ENCODE measurements at places on chromosomes 5 and 9.

DNA sequence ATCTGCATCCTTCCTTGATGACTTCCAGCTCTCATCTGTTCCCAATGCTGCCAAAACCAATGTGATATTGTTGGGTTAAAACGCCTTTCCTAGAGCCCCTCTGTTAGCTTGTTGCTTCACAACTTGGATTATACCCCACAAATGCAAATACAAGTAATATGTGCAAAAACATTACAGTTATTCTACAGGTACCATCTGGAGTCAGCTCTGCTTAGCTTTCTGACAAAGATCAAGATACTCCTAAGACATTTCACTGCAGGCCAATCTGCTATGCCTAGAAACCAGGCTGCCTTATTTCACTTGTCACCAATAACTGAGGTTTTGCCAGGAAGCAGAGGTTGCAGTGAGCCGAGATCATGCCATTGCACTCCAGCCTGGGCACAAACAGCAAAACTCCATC lies 36.9 kb upstream of the ACO1 start:
- no peak for DNase-seq

- DNase-seq, result no peak
Observed at GRCh38 chr5:155451106-155451505, 437.6 kb downstream of the KIF4B start.

DNA sequence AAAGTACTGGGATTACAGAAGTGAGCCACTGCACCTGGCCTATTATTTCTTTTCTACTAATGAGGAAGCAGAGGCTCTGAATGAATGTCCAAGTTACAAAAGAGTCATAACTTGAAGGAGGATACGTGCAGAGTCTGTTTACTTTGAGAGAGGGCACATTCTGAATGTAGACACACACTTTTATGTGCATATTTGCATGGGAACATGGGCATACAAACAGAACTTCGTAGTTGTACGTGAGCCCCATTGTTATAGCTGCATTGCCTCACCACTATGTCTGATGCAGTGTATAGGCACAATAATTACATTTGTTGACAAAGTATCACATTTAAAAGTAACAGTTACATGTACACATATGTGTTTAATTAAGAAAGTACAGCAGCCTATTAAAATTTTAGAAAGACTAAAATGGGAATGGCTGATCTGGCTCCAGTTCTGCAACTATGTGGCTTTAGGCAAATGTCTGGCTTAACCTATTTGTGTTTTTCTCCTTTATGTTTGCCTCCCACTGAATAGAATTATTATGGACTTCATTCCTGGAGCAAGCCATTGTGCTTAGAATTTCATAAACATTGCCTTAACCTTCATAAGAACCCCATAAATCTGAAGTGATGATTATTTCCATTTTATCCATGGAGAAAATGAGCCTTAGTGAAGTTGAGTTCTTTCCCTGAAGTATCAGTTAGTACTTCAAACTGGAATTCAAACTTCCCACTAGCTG lies 3.0 kb upstream of the DPYSL3 start:
- DNase-seq, result no peak

- peak; percentile 6 for DNase-seq
Observed at GRCh38 chr5:8057769-8058168, 188.8 kb downstream of the MTRR start.

DNA sequence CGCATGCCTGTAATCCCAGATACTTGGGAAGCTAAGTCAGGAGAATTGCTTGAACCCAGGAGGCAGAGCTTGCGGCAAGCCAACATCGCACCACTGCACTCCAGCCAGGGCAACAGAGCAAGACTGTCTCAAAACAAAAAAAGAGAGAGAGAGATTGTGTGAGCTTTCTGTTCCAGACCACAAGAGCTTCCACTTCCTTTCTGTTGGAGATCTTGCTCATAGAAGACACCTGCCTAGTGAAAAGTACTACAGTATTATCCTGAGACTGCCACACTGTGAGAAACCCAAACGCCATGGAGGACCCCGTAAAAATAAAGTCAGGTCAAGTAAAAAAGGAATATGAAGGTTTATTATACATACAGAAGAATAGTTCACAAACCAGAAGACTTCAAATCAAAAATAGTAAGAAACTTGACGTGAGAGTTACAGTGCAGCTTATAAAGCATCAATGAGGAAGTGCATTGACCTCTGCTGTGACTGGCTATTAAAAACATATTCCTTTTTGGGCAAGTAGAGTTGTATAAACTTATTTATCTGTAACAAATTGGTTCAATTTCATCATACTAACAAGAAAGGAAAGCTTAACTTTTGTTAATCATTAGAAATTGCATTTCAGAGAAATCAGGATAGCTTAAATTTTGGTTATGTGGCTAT lies 4.3 kb upstream of the EMB start:
- no peak for DNase-seq

DNA sequence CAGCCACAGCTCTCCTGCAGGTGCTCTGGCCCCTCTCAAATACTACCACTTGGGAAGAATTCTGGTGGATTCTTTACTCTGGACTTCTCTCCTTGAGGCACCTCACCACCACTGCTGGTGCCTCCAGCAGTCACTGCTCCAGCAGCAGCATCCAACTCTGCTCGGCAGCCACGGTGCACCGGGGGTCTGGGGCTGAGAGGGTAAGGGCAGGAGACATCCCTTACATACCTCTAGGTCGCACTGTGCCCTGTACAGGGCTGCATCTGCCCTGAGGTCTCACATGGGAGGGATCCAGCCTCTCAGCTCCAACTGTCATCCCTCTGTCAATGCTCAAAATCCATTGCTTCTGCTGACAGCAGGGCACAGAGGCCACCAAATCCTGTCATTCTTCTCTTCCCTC lies 588.2 kb downstream of the CDK5RAP2 start:
- no peak for DNase-seq

DNA sequence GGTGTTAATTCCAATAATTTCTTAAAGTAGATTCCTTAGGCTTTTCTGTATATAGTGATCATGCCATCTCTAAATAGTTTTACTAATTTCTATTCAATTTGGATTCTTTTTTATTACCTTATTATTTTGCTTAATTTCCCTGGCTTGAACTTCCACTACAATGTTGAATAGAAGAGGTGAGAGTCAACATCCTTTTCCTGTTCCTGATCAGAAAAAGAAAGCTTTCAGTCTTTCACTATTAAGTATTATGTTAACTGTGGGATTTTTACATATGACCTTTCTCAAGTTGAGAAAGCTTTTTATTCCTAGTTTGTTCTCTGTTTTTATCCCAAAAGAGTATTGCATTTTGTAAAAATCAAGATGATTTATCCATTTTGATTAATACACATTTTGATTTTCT lies 574.5 kb upstream of the TLE4 start:
- no peak for DNase-seq

- no peak for DNase-seq
Observed at GRCh38 chr5:27129926-27130325, 91.5 kb upstream of the CDH9 start.

DNA sequence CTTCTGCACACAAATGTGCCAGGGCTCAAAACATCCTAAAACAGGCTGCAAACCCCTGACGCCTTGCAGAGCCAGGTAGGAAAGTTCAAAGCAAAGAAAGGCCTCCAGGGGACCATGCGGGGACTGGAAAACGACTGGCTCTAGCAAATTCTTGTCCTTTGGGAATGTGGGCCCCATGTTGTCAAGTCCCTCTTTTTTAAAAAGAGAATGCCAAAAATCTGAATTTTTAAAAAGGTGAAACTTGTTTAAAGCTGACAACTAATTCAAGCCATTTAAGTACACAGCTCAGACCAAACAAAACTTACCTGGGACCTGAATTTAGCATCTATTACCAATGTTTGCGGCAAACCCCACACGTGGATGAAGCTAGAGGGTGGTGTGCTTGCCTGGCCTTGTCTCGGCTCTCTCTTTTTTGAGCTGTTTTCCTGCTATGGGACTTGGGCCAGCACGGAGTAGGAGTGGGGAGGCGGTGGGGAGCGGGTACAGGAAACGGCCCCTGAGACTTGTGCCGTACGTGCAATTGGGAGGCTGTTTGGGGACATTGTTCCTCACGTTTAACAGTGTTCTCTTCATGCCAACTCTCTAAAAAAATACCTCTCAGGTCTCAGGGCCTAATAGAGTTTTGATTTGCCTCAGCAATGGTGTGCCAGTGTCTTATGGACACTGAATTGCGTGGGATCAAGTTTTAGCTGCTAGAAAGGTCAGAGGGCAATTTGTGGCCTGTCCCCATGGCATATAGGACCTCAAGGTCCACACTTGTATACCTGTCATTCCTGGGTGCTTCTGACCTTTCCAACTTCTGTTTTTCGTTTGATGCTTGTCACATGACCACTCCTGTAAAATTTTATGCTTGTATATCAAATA lies 15.1 kb upstream of the PHF19 start:
- no peak for DNase-seq

- DNase-seq, result no peak
Observed at GRCh38 chr9:15882883-15883282, 330.0 kb downstream of the CCDC171 start.

- no peak for DNase-seq
Observed at GRCh38 chr5:89535411-89535810, 652.4 kb upstream of the MEF2C start.

DNA sequence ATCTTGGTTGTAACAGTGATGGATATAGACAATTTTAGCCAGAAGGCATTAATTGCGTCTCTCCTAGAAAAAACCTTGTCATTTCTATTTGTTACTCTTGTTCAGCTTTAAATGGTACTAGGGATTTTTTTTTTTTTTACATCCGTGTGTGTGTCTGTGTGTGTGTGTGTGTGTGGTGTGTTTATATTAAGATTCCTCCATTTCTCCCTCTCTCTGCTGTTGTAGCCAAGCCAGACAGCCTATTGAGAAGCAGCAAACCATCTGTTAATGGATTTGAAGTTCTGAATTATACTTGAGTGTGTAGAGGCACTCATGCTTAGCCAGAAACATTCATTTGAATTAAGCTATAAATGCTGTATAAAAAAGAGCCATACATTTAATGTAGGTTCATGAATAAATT lies 72.3 kb downstream of the SLF1 start:
- DNase-seq, result no peak

DNA sequence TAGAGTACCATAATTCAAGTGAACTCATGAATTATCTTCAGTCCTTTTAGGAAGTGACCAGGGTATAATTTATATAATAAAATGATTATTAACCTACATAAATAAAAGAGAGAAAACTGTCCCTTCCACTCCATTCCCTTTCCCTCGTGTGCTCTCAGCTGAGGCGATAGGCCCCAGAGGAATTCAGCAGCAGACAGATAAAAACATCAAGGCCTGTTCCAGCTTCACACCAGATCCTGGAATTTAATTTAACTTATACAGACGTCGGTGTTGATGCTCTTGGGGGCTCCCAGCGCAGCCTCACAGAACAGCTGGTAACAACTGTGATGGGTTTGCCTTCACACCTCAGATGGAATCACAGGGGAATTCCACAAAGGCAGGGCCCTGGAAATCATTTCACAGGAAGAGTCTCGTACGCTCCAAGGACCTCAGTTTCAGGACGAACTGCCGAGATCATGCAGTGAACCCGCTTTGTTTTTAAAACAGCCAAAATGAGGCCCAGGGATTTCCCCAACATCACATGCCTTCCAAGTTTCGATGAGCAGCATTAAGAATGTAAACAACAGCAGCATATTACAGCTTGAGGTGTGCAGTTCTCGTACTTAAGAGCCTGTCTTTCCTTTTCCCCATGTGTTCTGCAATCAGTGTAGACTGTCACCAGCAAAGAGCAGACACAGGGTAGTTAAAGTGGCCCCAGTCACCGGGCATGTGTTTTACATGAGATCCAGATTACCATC lies 73.6 kb upstream of the ALDH1B1 start:
- peak; percentile 38 for DNase-seq

DNA sequence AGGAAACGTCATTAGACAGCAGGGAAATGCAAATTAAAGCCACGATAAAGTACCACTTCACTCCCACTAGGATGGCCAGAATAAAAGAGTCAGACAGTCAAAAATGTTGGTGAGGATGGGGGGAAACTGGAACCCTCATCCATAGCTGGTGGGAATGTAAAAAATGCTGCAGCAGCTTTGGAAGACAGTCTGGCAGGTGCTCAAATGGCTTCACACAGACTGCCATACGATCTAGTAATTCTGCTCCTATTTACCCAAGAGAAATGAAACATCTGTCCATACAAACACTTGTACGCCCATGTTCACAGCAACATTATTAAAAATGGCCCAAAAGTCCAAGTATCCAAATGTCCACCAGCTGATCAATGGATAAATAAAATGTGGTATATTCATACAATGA lies 158.9 kb upstream of the PHYKPL start:
- DNase-seq, result no peak

- DNase-seq, result no peak
Observed at GRCh38 chr9:109919736-109920408, 139.9 kb downstream of the PALM2AKAP2 start.

DNA sequence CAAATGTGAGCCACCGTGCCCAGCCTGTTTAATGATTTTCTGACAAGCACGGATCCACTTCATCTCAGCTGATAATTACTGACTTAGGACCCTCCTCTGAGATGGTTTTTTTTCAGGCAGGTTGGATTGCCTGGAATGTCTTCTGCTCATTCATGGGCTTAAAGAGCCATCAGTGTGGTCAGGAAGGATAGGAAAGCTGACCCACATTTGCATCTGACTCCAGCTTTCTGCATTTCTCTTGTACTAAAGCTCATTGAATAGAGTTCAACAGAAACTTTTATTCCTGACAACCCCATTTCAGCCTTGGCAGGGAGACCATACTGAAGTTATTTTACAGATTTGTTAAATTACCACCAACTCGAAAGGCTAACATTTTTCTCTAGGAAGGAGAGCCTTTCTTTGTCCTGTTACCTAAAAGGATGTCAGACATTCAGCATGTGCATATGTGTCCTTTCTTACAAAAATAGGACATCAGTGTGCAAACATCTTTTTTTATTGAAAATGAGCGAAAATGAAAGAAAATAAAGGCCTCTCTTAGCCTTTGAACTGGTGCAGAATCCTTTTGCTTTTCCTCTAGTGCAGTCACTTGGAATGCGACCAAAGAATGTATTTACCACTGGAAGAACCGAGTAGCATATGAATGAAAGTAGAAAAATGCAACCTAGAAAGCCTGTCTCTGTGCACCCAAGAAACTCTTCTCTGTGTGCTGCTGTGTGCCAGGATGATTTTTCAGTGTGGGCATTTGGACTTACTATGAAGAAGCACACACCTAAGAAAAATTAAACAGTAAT lies 26.6 kb downstream of the ADCY2 start:
- DNase-seq, result no peak

GRCh38 chr9:21316860-21317259 lies 11.7 kb upstream of the IFNA5 start:
- no peak for DNase-seq

GRCh38 chr5:5126444-5126843 lies 13.7 kb upstream of the ADAMTS16 start:
- peak; percentile 74 for DNase-seq

- DNase-seq, result no peak
Observed at GRCh38 chr9:136147038-136147889, 28.6 kb upstream of the TMEM250 start.

- DNase-seq, result peak; percentile 98
Observed at GRCh38 chr9:26261503-26262330, 583.5 kb upstream of the TUSC1 start.

GRCh38 chr9:109013679-109014607 lies 644 bp upstream of the CTNNAL1 start:
- no peak for DNase-seq

DNA sequence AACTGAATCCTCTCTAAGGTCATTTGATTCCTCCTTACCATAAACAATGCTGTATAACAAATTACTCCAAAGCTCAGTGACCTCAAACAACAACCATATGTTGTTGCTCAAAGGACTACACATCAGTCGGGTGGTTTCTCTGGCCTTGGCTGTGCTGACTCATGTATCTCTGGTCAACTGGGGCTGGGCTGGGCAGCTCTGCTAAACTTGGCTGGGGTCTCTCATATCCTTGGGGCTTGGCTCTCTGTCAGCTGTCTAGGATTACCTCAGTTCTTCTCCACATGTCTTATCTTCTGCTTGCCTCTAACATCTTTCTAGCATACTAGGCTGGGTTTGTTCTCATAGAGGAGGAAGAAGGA lies 86.4 kb downstream of the GALNT10 start:
- peak; percentile 18 for DNase-seq

All from A172 (cell line).